ENCODE measurements at places on chromosomes 6 and 20.

- no peak for DNase-seq
These were observed 187.1 kb downstream of the SOX4 start for GRCh38 chr6:21780679-21781078.

DNA sequence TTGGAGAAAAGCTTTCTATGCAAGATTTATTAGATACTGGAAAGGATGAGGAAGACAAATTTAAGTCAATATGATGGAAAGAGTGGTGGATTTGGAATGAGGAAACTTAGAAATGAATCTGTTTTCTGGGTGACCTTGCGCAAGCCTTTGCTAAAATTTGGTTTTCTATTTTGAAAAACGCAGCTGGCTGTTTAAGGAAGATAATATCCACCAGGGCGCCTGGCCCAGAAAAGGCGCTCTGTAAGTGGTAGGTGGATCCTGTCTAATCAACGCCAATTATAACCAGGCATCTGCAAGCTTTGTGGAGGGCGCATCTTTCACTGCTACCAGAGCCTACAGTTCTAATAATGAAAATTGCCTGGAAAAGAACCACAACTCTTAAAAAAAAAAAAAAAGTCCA, 398 bp upstream of the SPATS1 start:
- no peak for DNase-seq

DNA sequence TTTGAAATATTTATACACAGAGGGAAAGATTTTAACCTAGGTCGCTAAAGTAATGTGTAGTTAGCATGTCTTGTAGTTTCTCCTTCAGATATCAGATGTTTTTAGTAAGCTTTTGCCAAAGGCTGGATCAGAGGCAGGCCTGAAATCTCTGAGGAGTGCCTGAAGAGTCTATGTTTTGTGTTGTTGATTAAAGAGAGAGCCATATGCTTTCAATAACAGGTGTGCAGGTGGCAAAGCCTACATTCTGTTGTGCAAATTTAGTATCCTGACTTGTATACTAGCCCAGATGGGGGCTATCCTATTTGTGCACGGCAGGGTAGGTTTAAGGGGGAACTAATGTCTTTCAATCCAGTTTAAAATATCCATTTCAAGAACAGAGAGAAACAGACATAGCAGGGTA, 167.1 kb upstream of the ATXN1 start:
- DNase-seq = no peak

DNA sequence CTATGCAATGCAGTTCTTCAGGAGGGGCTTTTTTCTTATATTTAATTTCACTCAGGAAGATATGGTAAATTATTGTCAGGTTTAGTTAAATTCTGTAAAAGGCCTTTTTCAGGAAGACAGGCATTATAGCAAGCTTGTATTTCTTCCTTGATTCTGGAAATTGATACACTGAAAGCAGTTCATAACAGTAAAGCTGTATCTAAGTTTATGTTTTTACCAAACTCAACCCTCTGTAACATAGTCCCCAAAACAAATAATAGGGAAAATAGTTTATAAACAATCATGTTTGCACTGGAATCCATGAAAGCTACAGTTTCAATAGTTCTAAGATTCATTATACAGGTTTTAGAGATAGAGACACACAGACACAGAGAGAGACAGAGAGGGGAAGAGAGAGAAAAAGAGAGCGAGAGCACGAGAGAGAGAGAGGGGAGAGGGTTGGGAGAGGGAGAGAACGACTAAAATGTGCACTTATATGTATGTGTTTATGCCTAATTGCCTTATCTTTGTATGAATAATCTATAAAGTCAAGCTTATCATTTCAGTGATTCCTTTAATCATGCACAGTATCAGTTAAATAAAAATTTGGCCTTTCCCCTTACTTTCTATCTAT, 454.4 kb downstream of the RFPL4B start:
- no peak for DNase-seq
